ENCODE measurements at places on chromosomes 2 and 18.

GRCh38 chr2:79782576-79783452 lies 270.0 kb downstream of the CTNNA2 start:
- DNase-seq: no peak

GRCh38 chr2:233672886-233673285 lies 1.2 kb downstream of the UGT1A9 start:
- DNase-seq: no peak

DNA sequence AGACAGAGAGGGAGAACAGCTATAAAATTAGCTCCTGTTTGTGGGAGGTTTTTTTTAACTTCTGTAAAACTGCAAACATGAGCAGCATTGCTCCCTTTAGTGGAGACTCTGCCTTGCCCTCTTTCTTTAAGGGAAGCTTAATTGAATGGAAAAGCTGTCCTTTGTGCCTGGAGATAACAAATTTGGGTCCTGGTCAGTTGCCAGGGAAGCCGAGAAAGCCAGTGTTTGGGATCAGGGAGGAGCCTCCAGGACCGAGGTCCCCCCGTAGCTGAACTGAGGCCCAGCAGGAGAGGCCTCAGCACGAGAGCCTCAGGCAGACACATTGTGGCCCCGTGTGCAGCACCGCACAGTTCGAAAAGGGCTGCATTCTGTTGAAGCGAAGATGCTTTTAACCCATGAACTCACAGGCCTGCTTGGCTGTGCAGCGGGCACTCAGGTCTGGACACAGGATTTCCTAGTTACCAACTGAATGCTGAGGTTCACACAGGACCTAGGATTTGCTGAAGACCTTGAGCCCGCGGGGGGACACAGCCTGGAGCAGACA lies 369.7 kb downstream of the DCDC2C start:
- DNase-seq: no peak

GRCh38 chr2:118197011-118197675 lies 108.9 kb downstream of the INSIG2 start:
- no peak for DNase-seq

DNA sequence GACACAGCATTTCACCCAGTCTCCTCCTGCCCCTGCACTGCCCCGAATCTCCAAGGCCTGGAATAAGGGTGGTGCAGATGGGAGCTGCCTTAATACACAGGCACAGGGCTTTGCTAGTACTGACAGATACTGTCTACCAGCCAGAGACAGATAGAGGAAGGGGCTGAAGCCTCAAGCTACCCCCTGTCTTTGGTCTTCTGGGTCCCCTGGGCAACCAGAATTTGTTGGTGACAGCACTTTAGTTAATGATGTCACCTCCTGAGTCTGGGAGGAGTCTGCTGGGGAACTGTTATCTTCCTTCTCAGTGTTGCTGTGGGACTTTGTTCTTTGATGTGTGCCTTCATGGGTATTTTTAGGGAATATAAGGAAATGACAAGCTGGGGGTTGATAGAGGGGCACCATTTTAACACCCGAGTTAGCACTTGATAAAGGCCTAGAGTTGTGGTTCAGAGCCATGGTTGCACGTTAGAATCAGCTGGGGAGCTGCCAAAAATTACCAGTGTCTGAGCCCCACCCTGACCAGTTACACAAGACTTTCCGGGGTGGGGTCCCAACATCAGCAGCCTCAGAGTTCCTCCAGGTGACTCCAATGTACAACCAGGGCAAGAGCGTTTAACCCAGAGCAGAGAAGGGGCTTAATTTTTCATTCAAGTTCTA lies 136.8 kb downstream of the SMAD7 start:
- no peak for DNase-seq

DNA sequence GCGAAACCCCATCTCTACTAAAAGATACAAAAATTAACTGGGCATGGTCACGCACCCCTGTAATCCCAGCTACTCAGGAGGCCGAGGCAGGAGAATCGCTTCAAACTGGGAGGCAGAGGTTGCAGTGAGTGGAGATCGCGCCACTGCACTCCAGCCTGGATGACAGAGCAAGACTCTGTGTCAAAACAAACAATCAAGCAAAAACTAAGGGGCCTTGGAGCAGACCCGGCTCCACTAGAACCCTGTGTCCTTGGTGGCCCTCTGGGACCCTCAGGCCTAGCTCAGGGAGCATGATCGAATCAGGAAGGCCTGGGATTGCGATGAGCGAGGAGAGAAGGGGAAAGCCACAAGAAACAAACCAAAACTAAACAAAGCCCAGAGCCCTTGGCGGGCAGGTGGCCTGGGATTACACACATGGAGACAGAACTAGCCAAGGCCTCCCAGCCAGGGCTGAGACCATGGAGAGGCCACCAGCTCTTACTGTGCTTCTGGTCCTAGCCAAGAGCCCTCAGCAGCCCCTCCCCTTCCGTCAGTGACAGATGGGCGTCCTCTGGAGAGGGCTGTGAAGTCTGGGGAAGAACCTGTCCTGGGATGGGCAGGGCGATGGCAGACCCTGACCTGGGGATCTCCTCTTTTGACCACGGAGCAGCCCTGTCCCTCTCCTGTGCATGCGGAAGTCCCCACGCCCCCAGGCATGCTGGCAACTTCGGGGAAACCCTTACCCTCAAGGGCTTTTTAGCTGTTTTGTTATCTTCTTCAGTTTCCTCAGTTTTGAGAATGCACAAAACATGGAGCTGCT lies 27.4 kb upstream of the CATIP start:
- DNase-seq: no peak

- no peak for DNase-seq
These were observed 9.6 kb downstream of the CFAP221 start for GRCh38 chr2:119553687-119554344.
